NCI-H187 (cell line): ENCODE measurements at places on chromosomes 2 and 18.

DNA sequence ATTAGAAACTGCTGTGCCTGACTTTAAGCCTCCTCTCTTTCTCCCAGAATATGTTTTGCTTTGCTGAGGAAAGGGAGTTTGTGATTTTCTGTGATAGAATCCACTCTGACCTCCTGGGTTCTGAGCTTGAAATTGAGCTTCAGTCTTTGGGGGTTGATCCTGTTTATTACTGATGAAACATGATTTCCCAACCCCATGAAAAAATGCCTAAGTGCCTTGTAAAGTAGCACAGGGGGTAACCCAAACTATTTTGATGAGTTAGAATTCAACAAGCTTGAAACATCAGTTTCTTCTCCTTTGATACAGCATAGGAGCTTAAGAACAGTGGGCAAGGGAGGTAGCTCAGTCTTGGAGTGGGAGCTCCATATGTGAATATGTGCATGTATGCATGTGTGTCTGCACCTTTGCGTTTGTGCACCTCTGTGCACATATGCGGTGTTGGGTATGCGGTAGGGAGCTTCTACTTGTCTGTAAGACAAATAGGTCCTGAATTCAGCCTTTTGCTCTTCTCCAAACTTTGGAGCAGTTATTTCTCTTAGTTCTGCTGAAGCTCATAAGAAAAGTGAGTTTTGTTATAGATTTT is 364.6 kb downstream of the OSR1 start:
- no peak for DNase-seq

DNA sequence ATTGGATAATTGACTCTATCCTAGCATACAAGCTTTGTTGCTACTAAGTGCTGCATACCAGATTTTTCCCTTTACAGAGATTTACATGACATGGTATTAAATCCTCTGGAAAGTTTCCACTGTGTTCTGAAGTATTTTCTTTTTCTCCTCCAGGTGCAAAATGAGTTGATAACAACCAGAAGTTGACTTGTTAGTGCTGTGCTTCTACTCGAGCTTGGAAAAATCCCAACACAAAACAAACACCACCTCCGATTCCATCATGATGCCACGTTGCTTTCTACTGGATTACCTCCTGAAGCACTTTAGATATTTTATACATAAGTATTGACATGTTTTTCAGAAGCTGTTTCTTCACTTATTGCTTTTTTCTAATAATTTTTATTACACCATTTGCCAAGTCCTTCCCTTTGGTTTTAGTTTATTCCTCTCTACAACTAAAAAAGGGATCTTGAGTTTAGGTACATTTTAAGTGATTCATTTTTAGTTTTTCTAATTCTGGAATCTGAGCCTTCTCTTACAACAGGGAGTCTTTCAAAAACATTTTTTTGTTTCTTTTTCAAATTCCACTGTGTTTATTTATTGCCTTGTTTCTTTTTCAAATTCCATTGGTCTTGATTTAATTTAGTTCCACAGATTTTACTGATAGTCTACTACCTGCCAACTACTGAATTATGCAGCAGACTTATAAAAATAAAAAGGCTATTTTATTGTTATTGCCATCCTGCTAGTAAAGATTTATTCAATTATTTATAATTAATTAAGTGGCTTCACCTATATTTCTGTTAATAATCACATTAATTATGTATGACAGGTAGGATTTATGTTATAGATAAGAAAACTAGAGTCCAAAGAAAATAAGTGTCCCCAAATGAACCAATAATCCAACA is 143.4 kb downstream of the PPP1R1C start:
- DNase-seq, result no peak

GRCh38 chr18:47817017-47817794 is 113.3 kb downstream of the SMAD2 start:
- no peak for DNase-seq

DNA sequence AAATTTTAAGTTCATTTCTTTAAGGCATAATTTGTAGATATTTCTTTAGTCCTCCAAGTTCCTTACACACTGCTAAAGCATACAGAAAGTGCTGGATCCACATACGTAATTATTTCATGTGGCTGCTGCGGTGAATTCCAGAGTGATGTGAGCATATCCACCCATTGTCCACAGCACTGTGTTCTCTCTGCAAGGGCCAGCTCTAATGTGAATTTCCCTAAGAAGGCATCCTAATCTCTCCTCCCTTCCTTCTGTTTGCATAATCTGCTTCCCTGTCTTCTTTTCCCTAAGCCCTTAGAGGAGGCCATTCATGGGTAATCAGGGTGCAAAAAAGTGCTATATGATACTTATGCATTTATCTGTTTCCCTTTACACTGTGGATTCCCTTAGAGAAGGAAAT is 57.2 kb downstream of the COBLL1 start:
- DNase-seq, result no peak

DNA sequence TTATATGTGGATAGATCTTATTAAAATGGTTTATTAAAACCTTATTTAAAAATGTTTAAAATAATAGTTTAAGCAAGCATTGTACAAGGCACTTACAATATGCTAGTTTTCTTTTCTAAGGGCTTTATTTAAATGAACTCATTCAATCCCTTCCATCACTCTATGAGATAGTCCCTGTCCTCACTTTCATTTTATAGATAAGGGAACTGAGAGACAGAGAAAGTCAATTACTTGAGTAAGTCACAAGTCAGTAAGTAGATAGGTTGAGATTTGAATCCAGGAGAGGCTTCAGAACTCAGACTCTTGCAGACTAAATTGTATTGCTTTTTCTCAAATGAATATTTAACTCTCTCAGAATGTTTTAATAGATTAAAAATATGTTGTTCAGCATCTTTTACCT is 95.2 kb downstream of the KLHL14 start:
- DNase-seq, result no peak

DNA sequence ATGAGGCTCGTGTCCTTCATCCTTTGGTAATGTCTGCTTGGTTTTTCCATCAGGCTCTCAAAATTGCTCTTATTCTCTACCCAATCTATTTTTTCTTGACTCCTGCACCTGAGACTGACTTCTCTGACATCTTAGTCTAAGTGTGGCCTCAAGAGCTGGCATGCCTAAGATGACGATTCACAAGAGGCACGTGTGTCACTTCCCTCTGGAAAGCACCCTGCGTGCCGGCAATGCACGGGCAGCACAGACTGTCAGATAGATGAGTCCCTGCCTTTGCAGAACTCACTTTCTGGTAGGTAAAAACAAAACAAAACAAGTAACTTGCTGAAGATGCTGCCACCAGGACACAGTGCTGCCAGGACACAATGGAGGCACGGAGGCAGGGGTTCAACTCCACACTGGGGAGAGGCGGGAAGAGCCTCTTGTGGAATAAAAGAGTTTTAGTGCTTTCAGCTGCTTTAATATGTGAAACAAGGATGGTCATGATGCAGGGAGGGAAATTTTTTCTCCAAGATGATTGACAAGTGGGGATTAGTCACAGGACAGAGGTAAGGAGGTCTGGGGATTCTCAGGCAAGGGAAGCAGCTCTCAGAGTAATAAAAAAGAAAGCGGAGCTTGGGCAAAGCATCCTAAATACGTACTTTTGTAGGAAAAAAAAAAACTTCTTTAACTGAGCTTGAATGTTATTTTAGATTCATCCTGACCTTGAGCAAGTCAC is 27.3 kb downstream of the CYB5A start:
- DNase-seq, result no peak

DNA sequence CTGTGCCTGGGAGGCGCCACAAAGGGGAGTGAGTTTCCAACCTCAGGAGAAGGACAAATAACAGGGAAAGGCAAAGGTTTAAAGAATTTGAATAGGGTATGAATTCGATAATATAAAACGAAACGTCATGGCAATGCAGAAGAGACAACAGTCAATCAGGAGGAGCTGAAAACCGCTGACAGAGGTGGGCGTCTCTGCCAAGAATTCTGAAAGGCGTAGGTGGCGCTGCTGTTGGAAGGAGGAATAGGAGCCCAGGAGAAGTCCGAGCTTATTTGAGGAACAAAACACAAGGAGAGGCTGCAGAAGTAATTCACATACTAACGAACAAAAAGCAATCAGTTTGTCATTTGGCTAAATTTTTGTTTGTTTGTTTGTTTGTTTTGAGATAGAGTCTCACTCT is 485.8 kb upstream of the POU3F3 start:
- no peak for DNase-seq

DNA sequence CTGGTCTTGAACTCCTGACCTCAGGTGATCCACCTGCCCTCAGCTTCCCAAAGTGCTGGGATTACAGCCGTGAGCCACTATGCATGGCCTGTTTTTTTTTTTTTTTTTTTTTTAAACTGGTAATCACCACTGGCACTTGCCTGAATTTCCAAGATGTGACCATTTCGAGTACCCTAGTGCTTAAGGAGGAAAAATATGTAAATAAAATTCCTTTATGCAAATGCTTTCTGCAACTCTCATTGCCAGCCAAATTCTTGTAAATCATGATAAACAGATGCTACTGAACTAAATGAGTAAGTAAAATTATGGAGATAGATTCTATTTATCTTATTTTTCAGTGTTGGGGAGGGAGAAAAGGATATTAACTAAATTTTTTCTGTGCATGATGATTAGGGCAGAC is 18.6 kb downstream of the CDCA7 start:
- DNase-seq, result no peak

DNA sequence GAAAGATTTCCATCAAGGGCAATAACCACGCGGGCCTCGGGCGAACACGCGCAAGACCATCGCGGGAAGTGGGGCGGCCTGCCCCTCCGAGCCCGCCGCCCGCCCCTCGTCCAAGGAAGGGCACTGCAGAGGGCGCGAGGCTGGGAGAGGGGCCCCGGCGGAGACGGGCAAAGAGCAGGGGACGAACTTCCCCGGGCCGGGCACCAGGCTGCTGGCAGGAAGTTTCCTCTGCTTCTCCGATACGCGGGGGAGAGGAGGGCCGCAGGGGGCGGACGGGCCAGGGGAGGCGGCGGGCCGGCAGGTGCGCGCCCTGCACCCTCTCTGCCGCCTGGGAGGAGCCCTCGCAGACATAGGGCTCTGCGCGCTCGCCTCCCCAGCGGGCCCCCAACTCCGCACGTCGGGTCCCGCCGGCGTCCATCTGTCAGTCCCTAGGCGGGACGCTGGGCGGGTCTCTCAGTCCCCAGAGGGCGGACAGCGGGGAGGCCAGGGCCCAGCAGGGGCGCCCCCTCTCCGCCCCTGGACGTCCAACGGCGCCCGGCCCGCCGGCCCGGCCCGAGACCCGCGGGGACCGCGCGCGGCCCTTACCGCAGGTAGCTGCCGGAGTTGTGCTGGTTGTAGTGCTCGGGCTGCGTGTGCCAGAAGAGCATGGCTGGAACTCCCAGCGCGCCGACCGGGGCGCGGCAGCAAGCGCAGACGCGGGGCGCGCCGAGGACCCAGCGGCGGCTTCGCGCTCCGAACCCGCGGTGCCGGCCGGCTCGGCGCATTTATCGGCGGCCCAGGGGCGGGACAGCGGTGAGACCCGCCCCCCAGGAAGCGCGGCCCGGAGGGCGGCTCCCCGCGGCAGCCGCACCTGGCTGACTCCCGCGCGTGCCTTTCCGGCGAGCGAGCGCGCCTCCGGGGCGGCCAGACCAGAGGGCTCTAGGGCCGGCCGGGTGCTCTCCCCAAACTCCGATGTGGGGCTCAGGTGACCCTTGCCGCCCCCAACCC is at the start of gene TFCP2L1:
Gene TFCP2L1, minus strand, starts transcription at position 740 of the 987 bp plus-strand sequence. Its CDS starts 93 bp downstream, at position 647.
- DNase-seq, result no peak

- DNase-seq, result no peak
Measured at GRCh38 chr2:233892793-233893192, 24.4 kb upstream of the TRPM8 start.

GRCh38 chr2:39542523-39542922 is 105.4 kb upstream of the MAP4K3 start:
- DNase-seq, result no peak

DNA sequence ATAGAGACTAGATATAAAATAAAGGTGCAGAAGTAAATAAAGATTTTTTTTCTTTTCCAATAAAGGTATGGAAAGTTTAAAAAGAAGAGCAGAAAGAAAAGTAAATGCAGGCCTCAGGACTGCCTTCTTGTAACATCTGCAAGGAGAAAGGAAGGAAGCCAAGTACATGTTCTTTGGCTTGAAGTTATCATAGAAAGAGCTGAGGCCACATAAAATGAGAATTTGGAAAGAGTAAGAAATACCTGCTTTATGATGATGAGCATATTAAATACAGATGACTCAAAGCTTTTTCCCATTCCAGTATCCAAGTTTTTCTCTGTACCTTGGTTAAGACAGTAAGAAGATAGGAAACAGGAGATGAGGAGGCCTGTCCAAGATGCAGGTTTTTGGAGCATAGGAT is 25.3 kb upstream of the UBE2E3 start:
- DNase-seq, result no peak

- DNase-seq, result no peak
Measured at GRCh38 chr18:56853961-56854360, 202.8 kb downstream of the WDR7 start.

DNA sequence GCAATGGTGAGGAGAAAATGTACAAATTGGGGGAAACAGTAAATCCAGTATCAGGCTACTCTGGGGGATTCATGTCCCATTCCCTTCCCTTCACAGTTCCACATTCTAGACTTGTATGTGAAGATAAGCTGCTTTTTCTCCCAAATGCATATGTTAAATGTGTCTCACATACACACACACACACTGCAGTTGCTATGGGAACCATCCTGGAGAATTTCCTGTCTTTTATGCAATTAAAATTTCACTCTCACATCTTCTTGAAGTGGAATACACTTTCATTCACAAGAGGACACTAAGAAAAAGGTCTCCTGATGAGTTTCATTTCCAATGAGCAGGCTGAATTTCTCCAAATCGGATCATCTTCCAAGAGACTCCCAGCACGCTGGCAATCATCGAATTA is 366.0 kb downstream of the LRATD1 start:
- no peak for DNase-seq
